Frontal cortex (tissue), 4 donors: ENCODE measurements at places on chromosomes 7 and 10. TPM values are rescaled to one million over a fixed set of nuclear protein-coding genes. Genes with fewer than 3 reads are reported as not detected.

SPAM1 gene
- not detected for total RNA-seq

TMEM176A gene
- total RNA-seq: 1.2 TPM

HSPA12A gene
- 33.0 TPM for total RNA-seq

LDB3 gene
- total RNA-seq: under 0.01 TPM

CFAP70 gene
- total RNA-seq: 0.82 TPM

MOGAT3 gene
- not detected for total RNA-seq

INPP5A gene
- total RNA-seq: 38.7 TPM

BICC1 gene
- 4.5 TPM for total RNA-seq

GRCh38 chr10:99930731-99931550 is 78.8 kb downstream of the DNMBP start:
- DNase-seq: no peak

DNA sequence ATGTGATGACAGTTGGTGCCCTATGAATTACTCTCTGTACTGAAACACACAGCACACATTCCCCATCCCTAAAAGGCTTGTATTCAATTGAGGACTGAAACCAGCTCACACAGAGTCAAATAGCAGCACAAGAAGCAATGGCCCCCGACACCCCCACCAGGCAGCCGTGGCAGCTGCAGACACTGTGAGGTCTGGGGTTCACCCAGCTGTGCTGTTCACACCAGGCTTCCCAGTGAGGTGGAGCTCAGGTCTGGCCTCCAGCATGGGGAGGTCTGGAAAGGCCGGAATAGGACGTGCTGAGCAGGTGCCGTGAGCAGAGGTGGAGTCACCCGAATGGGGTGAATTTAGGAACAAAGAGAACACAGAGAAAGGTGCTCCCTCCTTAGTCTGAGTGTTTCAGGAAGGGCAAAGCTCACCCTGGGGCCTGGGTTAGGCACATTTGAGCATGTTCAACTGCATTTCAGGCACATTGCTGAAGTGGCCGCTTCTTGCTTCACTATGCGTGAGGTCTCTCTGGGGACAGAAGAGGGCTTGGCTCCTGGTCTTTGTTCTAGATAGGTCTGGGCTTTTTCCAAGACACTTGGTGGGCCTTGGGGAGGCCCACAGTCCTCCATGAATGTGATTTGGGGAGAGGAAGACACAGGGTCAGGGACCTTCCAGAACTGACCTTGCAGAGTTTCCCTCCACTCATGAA is 41.1 kb downstream of the C10orf120 start:
- no peak for DNase-seq

DNA sequence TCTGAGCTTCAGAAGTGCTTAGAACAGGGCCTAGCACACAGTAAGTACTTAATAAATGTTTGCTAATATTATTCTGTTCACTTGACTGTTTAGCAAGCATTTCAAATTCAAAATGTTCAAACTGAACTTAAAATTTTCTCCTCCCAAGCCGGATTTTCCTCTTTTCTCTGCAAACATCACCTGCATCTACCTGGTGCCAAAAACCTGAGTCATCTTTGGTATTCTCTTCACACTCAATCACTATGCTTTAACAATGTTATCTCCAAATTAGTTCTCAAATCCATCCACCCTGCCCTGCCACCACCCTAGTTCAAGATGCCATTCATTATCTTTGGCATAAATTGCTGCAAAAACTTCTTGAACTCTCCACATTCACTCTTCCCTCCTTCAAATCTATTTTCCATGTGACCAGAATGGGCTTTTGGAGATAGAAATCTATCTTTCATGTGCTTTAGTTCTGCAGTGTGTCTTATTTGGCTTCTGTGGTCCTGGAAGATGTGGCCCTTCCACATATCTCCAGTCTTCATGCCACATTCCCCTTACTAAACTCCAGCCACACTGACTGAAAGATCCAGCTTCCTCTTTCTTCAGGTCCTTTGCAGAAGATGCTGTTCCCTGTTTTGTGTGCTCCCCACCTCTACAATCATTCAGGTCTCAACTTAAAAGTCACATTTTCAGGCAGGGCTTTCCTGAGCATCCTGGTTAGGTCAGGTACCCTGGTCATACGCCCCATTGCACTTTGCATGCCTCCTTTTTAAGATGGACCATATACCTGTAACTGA is 2.0 kb downstream of the GGCT start:
- no peak for DNase-seq

GRCh38 chr10:60614363-60614762 is 163.9 kb upstream of the CDK1 start:
- DNase-seq: no peak

- no peak for DNase-seq
Observed at GRCh38 chr10:127735723-127736221, 1.2 kb upstream of the FOXI2 start.

DNA sequence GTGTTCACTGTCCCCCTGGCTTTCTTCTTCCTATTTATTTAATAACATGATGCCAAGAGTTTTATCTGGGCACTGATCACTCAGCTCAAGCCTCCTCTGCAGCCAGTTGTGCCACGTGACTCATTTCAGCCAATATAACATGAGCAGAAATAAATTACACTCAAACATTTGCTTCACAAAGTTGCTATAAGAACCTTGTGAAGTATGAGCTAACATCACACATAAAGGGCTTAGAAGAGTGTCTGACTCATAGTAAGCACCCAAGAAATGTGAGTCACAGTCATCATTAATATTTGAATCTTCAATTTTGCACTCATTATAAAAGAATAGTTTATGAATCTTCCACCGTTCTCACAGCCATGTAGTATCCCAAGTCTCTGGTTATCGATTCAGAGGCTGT is 414.6 kb upstream of the NPVF start:
- DNase-seq: no peak

- DNase-seq: no peak
Observed at GRCh38 chr7:136526408-136527105, 341.9 kb upstream of the CHRM2 start.

DNA sequence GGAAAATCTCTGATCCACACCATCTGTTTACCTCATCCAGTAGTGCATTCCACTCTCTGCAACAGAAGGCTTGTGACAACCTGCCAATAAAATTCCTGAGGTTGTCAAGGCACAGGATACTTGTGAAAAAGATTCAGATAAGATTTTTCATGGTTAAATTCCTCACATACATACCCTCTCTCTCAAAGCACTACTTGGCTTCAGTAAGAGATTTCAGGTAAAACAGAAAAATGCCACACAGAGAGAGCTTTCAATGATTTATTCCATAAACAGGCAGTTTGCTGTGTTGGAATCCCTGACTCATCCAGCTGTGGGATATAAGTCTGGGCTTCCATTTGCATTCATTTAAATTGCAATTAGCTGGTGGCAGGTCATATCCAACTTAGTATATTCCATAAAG is 99.7 kb upstream of the CAV2 start:
- no peak for DNase-seq

GRCh38 chr7:370259-370625 is 80.3 kb downstream of the FOXL3 start:
- DNase-seq: no peak

DNA sequence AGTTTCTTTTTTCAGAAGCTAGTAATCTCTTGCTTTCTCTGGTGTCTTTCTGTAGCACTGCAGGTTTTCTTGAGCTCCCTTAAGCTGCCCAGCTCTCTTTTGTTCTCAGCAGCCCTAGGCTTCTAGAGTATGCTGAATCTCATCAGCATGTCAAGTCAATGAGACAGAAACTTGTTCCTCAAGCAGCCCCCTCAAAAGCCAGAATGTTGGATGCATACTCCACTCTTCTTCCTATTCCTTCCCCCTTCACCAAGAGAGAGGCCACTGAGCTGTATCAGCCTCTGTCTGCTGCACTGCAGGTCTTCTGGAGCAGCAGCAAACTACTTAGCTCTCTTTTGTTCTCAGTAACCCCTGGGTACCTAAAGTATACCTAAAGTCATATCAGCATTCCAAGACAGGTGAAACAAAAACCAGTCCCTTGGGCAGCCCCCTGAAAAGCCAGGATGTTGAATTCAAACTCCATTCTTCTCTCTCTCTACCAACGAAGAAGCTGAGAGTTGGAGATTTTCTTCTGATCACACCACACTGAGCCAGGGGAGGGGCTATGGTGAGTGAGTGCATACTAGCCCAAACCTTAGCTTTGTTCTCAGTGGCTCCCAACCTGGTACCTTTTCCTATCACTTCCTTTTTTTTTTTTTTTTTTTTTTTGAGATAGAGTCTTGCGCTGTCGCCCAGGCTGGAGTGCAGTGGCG is 73.3 kb upstream of the WAC start:
- no peak for DNase-seq

- no peak for DNase-seq
Observed at GRCh38 chr7:14013898-14014297, 24.4 kb upstream of the ETV1 start.

DNA sequence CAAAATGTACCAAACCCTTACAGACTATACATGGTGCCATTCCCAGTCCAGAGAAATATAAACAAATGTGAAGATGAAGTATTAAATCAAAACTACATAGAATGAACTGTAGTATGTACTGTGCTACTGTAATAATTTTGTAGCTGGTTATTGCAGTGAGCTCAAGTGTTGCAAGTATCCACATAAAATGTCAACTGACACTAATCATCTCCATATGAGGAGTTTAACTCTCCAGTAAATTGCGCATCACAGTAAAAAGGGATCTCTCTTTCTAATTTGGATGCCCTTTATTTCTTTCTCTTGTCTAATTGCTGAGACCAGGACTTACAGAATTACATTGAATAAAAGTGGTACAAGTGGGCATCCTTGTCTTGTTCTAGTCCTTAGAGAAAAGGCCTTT is 165.5 kb downstream of the CPED1 start:
- DNase-seq: no peak

DNA sequence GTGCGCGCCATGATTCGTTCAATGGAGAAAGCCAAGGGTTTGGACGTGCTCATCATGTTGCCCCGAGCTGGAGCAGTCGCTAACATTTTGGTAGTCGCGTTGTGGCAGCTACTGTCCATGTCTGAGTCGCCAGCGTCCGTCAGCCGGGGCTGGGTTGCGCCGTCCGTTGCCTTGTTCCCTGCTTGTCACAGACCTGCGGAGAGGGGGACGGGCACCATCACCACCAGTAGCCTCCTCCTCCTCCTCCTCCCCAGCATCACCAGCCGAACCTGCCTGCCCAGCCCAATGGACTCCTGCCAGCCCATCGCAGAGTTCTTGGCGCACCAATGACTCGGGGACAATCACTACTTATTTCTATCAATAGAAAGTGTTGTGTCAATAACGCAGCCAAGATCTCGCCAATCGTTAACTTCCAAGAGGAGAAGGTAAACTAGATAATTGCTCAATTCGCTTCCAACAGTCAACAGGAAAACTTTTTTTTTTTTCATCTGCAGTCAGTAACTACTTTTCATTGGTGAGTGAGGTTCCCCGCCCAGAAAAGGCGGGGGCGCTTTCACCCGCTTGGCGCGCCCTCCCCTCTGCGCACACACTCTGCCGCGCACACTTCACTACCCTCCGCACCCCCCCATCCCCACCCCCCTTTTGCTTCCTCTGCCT is at the start of gene FEZF1:
Gene FEZF1 (minus strand): TSS at position 432 of the 657 bp plus-strand sequence. CDS start 313 bp downstream, at position 119.
- DNase-seq: no peak

GRCh38 chr7:33310546-33310945 is 181.2 kb downstream of the BBS9 start:
- DNase-seq: no peak

DNA sequence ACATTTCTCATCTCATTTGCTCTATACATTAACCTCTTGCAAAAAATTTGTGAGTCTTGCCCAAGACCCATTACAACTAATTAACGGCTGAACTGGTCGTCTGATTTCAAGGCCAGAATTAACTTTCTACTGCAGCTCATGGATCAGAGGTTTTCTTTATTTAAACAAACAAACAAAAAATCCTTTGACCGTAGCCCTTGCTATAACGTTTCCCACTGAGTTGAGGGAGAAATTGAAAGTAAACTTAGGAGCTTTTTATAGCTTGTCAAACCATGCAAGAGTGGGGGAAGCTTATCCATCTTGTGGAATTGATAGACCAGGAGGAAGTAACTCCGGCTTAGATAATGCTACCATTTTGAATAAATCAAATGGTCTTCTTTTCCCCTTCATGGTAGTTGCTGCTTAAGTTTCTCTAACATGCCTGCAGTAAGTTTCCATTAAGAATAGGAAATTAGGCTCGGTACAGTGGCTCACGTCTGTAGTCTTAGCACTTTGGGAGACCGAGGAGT is 3.3 kb downstream of the SRGN start:
- no peak for DNase-seq

DNA sequence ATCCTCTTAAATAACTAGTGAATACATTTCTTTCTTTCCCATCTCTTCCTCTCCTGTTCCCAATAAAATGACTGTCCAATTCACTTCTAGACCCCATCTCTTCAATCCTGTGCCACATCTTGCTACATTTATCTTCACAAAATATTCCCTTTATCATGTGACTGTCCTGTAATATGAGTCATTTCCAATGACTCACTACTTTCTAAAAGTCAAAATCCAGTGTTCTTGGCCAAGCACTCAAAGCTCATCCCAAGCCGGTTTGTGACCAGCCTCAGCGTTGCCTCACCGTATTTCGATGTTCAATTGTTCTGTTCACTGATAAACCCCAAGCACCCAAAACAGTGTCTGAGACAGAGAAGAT is 104.7 kb downstream of the PARD3 start:
- no peak for DNase-seq

- no peak for DNase-seq
Observed at GRCh38 chr10:90816466-90816865, 41.4 kb downstream of the HTR7 start.

DNA sequence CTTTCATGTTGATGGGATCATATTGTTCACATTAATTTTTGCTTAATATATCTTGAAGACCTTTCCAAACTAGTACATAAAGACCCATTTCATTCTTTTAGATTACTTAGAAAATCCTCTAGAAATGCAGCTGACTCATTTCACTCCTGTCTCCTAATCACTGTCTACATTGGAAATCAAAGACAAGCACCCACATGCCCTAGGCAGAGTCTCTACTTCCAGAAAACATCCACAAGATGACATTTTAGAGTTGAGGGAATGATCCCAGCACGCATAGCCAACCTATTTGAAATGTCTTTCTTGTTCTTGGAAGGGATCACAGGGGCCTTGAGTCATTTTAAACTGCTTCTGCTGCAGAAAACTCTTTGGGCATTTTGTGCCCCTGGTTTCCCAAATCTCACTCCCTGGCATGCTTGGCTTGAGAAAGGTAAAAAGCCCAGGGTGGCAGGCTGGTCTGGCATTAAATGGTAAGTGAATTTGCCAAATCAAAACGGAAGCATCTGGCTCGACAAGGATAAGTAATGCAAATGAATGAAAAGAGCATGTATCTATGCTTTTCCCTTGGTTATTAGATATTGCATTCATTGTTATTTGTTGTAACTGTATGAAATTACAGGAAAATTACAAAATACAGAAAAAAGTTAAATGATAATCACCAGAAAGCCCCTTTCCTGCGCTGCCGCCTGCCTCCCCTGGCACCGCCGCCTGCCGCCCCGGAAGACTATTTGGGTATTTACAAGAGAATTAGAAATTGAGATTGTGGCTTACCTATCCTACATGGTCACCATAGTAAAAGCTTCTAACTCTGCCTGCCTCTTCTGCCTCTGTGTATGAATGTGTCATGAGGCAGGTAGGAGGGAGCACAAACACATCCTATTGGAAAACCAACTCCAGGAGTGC is 225.3 kb downstream of the PTEN start:
- DNase-seq: no peak
